ENCODE measurements at places on chromosomes 16 and 17.

- DNase-seq: no peak
These were observed 13.8 kb upstream of the TMEM98 start for GRCh38 chr17:32914181-32914580.

DNA sequence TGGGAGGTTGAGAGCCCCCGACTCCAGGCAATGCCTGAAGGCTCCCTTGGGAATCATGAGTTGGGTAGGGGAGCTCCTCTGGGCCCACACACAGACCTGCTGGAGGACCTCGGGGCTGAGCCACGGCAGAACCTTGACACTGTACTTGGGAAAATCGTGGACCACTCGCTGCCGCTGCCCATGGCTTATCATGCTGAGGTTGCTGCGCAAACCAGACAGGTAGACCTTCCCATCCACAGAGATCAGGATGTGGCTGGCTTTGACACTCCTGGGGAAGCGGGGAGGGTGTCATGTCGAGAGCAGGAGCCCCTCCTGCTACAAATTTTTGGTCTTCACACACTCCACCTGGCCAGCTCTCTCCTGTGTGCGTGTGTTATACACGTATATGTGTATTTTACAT, 7.2 kb upstream of the LIMD2 start:
- no peak for DNase-seq

DNA sequence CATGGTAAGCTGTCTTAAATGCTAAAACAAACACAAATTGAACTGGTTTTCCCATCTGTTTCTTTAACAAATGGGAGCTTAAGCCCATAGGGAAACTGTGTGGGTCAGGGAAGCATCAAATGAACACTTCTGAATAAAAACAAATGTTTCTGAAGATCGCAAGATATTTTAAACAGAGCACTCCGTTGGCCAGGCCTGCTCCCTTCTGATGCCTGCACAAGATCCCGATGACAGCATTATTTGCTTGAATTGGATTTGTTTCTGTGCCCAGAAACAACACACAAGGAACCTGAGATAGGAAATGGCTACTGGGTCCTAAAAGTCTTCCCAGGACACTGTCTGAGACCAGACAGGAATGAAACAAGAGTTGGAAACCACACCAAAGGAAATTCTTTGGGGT, 425.8 kb upstream of the ZFHX3 start:
- no peak for DNase-seq

DNA sequence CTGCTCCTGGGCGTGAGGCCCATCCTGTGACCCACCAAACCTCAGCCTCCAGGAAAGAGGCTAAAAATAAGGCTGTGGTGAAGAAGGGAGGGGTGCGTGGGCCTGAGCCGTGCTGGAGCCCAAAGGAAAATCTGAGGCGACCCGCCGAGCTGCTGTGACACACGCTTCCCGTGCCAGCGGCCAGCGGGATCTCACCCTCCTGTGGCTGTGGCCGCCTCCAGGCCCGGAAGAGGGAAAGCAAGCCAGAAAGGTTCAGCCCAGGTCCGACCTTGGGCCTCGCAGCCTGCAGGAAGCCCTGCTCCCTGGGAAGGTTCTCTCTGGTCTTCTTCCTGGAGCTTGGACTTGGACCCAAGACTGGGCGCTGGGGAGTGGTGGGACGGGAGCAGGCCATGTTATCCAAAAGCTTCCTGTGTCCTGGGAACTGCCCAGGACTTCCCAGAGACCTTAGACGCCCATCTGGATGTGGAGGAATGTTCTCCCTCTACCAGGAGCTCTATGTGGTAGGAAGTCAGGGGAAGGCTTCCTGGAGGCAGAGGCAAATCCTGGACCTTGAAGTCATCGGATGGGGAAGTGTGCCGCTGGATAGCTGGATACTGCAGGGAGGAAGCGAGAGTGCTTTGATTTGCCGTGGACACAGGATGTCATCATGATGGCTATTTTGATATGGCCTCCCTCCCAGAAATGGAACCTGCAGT, 11.4 kb downstream of the SPNS2 start:
- DNase-seq: no peak

DNA sequence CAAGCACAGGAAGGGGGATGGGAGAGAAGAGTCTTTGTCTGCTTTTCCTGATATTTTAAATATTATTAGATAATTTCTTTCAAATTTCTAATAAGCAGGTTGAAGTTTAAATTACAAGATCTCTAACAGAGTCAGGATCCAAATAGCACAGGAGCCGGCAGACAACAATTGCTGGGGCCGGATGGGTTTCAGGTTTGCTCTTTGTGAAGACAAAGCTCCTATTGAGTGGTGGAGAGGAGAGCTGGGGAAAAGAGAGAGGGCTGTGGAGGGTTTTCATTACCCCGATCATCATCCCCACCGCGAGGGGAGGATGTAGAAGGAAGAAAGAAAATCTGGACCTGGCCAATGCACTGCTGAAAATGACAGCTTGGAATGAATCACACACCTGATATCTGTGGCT, 197.3 kb downstream of the SOX9 start:
- DNase-seq: no peak

GRCh38 chr17:5225668-5226457, 8.8 kb downstream of the SCIMP start:
- DNase-seq: no peak

GRCh38 chr17:41678411-41678906, 10.2 kb upstream of the EIF1 start:
- no peak for DNase-seq

DNA sequence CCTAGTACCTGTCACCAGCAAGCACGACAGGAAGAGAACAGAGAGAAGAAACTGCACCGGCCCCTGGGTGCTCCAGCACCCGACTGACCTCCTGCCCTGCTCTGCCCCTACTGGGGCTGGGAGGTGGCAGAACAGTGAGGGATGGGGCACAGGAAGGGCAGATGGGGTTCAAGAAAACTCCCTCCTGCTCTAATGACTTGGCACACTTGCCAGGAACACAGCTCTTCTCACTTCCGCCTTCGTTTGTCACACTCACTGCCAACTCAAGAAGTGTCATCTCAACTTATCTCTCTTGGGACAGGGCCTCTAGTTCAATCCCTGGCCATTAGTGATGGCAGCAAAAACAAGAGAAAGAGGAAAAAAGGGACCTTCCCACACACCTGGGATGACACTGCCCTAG, 42.7 kb upstream of the ICAM2 start:
- DNase-seq: no peak

GRCh38 chr17:61368832-61369450, 30.7 kb upstream of the TBX2 start:
- DNase-seq: no peak

GRCh38 chr16:26857371-26857770, 209.4 kb upstream of the C16orf82 start:
- DNase-seq: no peak

DNA sequence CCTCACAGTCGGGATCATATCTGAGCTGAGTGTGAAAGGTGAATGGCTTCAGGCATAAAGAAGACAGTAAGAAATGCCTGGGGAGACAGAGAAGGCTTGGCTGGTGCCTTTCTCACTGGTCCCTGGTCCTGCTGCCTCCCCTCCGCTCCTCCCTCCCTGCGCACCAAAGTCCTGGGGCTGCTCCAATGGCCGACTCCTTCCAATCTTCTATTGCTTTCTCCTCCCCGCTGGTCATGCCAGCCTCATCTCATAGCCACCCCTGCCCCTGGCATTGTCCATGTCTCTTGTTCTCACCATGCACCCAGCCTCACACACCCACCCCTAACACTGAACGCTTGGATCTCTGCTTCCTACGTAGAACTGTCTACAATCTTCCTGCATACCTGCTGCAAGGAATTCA, 18.0 kb downstream of the TLE7 start:
- DNase-seq: no peak

DNA sequence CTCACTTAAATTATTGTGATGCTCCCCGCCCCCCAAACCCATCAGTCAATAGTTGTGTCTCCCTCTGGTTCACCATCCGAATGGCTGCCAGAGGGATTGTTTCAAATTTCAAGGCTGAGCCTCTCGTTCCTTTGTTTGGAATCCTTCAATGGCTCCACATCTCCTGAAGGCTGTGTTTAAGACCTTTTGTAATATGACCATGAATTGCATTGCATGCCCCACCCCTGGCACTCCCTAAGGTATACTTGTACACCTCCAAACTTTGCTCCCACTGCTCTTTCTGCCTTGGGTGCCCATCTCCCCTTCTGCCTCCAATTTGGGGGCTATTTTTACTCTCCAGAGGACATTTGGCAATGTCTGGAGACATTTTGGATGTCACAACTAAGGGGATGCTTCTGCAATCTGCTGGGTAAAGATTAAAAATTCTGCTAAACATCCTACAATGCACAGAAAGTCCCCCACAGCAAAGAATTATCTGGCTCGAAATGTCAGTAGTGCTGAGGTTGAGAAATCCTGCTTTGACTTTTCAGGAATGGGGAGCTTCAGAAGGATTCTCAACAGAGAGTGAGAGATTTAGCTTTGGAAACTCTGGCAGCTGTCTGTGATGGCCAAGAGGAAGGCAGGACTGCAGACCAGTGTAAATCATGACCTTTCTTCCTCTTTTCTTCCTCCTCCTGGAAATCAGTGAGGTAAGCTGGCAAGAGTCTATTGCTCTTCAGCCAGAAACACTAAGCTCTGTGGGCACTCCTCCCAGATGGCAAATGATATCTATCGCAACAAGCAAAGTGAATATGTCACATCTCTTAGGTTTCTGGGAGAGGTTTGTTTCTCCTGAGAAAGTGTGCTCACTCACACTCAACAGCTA, 8.7 kb upstream of the IL4R start:
- no peak for DNase-seq

GRCh38 chr16:55597928-55598327, 31.4 kb downstream of the CAPNS2 start:
- DNase-seq: no peak

DNA sequence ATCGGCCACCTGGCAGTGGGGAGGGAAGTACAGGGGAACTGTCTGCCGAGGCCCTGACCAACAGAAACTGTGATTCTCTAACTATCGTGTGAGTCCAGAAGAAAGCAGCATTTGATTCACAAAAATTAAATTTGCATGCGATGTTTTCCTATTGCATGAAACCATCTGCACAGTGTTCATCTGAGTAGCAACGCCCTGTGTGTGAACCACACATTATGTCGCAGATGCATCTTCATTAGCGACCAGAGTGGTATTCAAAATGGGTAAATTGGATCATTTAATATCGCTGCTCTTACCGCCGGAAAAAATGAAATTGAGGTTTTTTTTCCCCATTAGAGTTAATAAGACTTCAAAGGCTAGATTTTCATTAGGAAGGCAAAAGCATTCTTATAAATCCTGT, 260.6 kb downstream of the ABCC12 start:
- DNase-seq: no peak

DNA sequence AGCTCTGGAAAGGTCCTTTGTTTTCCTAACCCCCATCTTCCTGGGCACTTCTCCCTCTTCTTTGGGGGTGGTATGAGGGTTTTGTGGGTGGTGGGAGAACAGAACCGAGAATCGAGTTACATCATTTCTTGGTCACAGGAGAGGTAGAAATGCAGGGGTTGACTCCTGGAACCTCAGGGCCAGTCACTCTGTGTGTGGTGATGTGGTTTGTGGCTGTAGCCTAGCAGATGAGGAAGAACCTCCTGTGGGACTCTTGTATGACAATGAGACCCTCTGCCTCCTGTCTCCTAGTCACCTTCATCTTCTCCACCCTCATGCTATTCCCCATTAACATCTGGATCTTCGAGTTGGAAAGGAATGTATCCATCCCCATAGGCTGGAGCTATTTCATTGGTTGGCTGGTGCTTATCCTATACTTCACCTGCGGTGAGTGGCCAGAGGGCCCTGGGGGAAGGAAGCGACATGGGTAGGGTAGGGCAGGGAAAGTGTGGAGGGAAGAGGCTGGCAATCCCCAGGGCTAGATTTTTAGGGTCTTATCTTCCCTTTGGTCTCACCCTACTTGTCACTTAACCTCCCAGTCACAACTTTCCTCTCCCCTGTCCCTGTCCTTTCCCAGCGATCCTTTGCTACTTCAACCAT, 5.5 kb downstream of the ODF4 start:
- DNase-seq: no peak

DNA sequence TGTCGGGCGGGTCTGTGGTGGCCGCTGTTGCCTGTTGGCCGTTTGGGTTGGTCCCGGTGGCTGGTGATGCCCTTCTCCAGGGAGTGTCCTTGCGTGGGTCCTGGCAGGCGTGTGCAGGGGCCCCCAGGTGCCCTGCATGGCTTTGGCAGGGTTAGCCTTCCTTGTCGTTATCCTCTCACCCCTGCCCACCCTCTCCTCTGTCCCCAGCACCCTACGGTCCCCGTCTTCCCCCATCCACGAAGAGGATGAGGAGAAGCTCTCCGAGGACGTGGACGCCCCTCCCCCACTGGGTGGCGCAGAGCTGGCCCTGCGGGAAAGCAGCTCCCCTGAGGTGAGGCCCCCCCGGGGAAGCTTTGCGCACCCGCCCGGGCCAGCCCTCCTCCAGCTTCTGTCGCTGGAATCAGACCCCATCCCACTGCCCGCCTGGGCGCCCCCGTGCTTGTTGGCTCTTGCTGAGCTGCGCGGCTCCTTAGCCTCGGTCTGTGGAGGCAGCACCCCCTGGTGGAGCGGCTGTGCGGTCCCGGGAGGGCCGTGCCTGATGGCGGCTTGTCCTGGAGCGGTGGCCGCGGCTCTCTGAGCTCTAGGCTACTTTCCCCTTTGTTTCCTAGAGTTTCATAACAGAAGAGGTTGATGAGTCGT, 10.6 kb upstream of the NUDT16L1 start:
- DNase-seq: no peak

- no peak for DNase-seq
These were observed 68.8 kb downstream of the MRTFB start for GRCh38 chr16:14139872-14140271.

GRCh38 chr17:78715876-78716275, 66.2 kb downstream of the CYTH1 start:
- DNase-seq: no peak

GRCh38 chr16:66334853-66335574, 31.5 kb upstream of the CDH5 start:
- DNase-seq: no peak

DNA sequence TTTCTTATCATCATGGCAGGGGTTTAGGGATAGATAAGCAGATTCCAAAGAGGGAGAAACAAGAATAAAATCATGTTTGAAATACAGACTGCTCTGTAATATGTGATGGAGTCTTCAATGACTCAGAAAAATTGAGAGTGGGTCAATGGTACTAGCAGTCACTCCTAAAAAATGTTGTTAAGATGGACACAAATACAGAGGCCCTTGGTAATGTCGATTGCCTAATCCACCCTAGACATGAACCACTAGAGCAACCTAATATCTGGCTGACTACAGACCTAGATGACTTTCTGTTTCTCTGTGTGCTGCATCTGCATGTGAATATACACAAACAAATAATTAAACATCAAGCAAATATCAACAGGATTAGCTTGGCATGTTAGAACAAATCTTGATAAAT, 135.8 kb downstream of the CDH8 start:
- DNase-seq: no peak

GRCh38 chr17:51814521-51814920, 344.0 kb downstream of the CA10 start:
- DNase-seq: no peak

- DNase-seq: no peak
These were observed 29.4 kb upstream of the TMEM132E start for GRCh38 chr17:34549966-34550365.

- DNase-seq: no peak
These were observed 187.4 kb upstream of the WSB1 start for GRCh38 chr17:27106347-27106981.

- no peak for DNase-seq
These were observed 15.3 kb downstream of the NLRC5 start for GRCh38 chr16:57004387-57005250.
